WTC11 (cell line): ENCODE measurements at places on chromosomes 3 and 15.
A peak's percentile ranks its signal among the peaks of the same experiment; 100 is the strongest.

GRCh38 chr3:191523148-191523547 lies 62.2 kb downstream of the PYDC2 start:
- DNase-seq: no peak

GRCh38 chr3:160098926-160099626 lies 110.4 kb downstream of the IL12A start:
- no peak for DNase-seq

DNA sequence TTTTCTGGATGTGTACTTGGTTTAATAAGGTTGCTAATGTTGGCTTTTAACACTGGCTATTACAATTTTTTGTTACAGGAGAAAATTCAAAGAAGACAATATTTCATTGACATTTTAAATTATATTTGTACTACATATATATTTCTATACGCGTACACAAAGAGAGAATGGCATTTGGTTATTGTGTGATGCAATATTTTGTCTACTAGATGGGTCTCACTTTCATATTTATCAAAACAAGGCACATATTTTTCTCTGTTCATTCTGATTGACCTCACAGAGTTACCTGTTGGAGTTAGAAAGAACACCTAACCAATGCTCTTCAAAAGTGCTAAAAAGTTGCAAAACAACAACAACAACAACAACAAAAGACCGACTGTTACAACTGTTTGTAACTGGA lies 50.2 kb upstream of the VGLL3 start:
- DNase-seq: no peak

- DNase-seq: no peak
Observed at GRCh38 chr15:37877851-37878741, 56.3 kb upstream of the TMCO5A start.

GRCh38 chr3:44584646-44585501 lies at the start of gene ZNF660:
TSS of gene ZNF660 (plus strand) at chr3:44584964. CDS start at chr3:44594194, 9,230 bp downstream.
- peak; percentile 87 for DNase-seq

DNA sequence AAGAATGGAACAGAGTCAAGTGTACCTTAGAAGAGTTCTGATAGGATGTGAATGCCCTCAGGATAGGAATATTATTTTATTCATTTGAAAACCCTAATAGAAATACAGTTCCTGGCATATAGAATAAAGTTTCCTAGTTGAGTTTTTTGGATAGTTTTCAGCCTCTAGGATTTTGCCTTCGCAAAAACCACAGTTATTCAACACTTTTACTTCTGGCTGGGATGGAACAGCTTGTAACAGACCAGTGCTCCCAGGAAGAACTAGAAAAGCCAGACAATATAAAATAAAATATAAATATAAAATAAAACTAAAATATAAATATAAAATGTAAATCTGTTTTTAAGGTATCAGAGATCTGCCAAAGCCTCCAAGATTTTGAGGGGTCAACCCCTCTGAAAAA lies 27.5 kb upstream of the RARB start:
- no peak for DNase-seq

DNA sequence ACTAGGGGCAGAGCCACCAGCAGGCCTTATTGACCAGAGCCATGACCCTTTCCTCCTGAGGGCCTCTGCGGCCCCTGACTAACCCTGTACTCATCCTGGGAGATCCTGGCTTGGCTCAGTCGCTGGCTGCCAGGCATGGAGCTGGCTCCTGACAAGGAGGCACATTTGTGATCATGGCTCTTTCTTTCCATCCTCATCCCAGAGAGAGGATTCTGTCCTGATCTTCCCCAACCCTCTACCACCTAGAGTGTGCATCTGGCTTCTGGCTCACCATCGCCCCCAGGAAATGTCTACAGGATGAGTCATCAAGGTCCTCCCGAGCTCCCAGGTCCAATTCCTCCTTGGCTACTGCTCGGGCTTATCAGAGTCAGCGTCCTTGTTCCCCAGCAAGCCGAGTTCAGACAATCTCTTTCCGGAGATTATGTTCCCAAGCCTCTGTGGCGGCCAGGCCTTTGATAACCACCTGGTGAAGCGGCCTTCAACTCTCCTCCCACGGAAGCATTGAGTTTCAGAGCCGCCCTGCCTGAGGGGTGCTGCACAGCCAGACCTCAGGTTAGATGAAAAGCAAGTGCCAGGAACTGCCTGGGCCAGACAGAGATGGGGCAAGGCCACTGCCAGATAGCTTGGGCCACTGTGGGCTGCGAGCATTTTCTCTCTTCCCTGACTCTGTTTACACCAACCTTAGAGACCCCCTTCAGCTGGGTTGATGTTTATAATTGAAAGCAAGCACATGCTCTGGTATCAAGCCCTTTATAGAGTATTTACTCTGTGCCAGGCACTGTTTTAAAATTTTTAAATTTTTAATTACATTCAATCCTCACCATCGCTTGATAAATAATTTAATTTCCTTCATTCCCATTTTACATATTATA lies 44.3 kb upstream of the MRPS22 start:
- DNase-seq: peak; percentile 14

GRCh38 chr3:16614033-16615031 lies 9.1 kb upstream of the DAZL start:
- no peak for DNase-seq

DNA sequence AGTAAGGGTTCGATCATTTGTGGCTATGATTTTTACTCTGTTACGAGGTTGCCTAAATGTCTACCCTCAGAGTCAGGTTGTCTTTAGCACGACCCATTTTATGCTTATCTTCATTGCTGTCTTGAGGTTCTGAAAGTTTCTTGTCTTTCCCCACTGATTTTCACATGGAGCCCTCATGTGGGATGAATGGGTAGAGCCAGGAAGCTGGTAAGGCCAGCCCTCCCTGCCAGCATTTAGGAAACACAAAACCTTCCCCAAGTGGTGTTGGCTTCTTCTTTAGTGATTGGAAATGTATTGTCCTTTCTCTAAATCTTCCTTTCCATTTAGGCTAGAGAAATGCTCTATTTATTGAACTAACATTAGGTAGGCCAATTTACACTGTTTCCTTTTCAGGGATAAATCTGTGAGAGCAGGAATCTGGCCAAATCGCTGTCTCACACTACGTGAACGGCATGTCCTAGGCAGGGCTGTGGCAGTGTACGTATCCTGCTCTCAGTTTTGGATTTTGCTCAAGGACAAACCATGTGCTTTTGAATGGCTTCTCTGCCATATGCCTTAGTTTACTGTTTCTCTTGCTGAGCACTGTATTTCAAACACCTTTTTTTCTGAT lies 43.7 kb downstream of the MYZAP start:
- no peak for DNase-seq

DNA sequence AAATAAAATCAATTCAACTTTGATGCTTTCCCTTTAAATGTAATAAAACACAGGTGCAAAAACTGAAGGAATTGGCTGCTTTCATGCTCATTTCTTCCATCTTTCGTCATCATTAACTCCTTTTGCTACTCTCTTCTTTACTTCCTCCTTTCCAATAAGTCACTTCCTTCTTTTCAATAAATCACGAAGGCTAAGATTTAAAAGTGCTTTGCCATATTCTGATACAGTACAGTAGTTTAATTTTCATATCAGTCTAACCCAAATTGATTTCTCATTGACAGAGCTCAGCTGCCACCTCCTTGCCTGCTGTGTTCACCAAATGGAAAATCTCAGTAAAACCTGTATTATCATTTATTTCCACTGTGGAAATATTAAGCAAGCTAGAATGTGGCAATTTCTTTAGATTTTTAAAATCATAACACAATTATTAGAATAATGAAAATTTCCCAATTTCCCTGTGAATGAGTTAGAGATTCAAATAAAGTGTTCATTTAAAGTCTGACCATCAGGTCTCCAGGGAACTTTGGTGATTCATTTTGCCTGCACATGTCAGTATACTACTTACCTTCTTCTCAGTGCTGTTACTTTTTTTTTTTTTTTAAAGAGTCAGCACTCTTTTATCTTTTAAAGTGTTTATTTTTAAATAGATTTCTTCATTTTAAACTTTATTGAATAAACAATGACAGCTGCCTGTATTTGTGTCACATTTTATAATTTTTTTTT lies 41.6 kb downstream of the NANOGP8 start:
- no peak for DNase-seq

DNA sequence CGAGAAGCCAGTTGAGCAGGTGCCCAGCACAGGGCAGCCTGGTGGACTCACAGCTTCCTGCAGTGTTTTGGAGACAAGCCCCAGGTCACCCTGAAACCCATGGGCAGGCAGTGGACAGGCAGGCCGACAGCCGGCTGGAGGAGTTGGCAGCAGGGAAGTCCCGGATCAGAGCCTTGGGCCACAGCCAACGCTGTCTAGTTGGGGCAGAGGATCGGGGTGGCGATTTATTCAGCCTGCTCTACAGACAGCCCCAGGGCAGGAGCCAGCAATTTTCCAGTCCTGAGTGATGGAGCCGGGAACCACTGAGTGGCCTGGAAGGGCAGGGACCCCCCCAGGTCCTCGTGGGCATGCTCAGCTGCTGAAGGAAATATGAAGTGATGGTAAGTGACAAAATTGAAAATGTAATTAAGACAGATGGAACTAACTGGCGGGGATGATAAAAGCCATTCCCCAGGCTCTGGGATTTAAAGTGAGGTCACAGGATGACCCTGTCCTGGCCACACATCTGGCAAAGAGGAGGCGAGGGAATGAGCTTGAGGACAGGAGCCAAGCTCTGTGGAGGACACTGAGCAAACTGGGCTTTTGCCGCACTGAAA lies 34.4 kb upstream of the TBC1D21 start:
- DNase-seq: no peak

DNA sequence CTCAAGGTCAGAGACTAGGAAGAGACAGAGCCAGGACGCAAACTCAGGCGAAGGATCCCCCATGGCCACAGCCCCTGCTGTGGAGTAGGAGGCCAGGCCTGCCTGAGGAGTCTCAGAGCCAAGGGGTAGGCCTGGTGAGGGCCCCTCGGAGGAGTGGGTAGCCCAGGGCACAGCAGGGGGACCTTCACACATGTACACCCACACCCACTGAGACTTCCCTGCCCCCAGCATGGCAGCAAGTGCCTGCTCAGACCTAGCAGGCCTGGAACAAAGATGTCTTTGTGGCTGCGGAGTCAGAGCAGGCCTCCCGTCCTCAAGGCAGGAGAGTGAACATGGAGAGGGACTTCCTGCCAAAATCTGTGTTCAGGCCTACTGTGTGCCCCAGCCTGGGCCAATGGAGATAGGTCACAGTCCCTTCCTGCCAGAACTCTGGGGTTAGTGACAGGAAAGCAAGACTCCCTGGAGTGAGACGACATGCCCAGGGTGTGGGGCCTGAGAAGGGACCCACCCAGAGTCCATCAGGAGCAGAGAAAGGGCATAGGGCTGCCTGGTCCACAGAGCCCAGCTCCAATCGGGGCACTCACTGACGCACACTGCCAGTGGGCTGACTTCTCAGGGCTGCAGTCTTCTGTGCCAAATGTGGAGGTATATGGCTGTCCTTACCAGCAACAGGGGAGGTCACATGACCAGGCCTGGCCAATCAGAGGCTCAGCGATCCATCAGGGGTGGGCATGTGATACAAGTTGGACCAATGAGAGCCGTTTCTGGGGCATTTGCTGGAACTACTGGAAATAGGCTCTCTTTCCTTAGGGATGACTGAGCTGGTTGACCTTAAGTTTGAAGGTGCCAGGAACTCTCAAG lies 2.3 kb downstream of the GRIP2 start:
- DNase-seq: no peak

DNA sequence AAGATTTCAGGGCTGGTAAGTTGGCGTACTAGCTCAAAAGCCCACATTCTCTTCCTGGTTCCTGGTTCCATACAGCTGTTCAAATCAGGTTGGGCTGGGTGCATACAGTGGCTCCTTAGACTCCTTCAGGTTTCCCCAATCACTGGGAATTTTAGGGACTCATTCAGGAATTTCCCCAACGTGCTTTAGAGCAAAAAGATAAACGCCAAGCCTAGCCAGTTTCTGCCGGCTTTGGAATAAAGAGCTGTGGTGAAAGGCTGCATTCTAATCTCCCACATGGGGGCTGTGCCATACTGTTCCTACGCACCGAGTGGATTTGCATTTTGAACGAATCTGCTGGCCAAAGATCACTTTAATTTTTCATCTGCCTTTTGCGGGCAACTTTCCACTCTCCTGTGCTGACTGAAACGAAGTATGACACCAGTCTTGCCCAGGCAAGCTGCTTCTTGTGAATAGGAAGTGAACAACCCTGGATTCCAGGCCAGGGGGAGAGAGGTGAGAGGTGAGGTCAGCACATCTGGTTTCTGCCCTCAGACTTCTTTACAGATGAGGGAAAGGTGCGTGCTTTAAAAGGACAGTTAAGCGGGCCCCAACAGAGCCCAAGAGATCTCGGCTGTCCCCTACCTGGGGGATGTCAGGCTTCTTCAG lies 184.2 kb upstream of the PDZRN3 start:
- no peak for DNase-seq

- DNase-seq: no peak
Observed at GRCh38 chr15:33043636-33044035, 150.9 kb downstream of the FMN1 start.

- no peak for DNase-seq
Observed at GRCh38 chr15:101440846-101441590, 48.5 kb downstream of the PCSK6 start.

DNA sequence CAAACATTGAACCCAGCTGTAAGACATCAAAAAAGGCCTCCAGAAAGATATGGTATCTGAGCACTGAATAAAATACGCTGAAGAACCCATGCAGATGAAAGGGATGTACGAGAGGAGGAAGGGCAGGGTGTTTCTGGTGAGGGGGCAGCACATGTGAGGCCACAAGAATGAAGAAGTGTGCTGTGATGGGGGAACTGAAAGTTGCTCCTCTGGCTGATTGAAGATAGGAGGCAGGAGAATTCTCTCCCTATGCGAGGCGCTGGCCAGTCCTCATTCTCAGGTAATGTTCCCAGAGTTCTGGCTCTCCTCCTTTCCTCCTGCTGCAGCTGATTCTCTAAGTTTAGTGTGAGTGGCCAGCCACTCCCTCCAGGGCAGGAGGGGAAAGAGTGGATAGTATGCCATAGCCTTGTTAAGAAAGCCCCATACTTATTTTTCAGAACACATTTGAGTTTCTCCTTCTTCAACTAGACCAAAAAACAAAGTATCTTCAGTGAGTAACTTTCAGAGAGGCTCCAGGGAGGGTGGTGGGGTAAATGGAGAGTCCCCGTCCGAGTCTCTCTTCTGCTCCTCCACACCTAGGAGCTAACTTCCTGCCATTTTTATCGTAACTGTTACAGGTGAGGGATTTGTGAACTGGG lies 26.9 kb upstream of the MYO1E start:
- no peak for DNase-seq

- DNase-seq: no peak
Observed at GRCh38 chr15:41180206-41180789, 50.3 kb downstream of the EXD1 start.

DNA sequence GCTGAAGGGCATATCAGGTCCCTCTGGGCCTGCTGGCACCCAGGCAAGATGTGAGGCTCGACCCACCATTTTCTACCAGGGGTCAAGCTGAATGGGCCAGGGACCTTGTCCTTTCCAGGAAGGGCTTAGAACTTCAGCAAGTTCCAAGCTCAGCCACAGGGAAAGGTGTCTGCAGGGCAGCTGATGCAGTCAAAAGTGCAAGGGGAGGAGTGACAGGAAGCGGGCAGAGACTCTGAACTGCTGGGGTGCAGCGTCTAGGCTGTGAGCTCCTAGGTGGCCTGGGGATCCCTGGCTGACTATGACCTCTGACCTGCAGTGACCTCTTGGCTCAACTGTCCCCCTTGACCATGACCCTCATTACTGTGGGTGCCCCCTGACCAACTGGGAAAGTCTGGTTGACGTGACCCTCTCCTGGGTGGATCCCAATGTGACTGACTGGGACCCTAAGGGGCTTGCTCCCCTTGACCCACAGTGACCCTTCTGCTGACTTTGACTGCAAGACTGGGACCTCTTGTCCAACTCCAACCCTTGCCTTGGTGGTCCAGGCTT lies 14.4 kb upstream of the SEC13 start:
- no peak for DNase-seq
